Glutamatergic neuron (in vitro differentiated cells): ENCODE measurements at places on chromosomes 7 and 10.
A peak's percentile ranks its signal among the peaks of the same experiment; 100 is the strongest.

GRCh38 chr7:54841772-54842697, 83.0 kb upstream of the SEC61G start:
- peak; percentile 52 for DNase-seq
- no peaks in the 10 kb centered on the region for H3K27me3 ChIP-seq
- no peaks in the 10 kb centered on the region for H3K36me3 ChIP-seq
- no peak overlapping the region for H3K27ac ChIP-seq
- H3K4me3 ChIP-seq = no peak overlapping the region

GRCh38 chr7:44995555-44996493, 4.2 kb upstream of the CCM2 start:
- no peak overlapping the region for H3K27ac ChIP-seq
- peaks cover 13% of the 10 kb centered on the region for H3K4me1 ChIP-seq
- H3K4me3 ChIP-seq = no peak overlapping the region
- no peak for DNase-seq
- H3K27me3 ChIP-seq = peaks cover 6% of the 10 kb centered on the region

GRCh38 chr10:64112701-64113355, 591.6 kb downstream of the REEP3 start:
- no peaks in the 10 kb centered on the region for H3K4me1 ChIP-seq
- H3K27ac ChIP-seq = no peak overlapping the region
- no peak overlapping the region for H3K4me3 ChIP-seq
- no peaks in the 10 kb centered on the region for H3K27me3 ChIP-seq
- DNase-seq = no peak

- H3K27ac ChIP-seq = no peak overlapping the region
- peaks cover 4% of the 10 kb centered on the region for H3K36me3 ChIP-seq
- DNase-seq = no peak
- H3K4me3 ChIP-seq = no peak overlapping the region
Observed at GRCh38 chr10:75375838-75376237, 25.7 kb downstream of the ZNF503 start.

GRCh38 chr10:111087968-111088505, 11.2 kb downstream of the ADRA2A start:
- no peak for DNase-seq
- no peak overlapping the region for H3K4me3 ChIP-seq
- peaks cover 12% of the 10 kb centered on the region for H3K27me3 ChIP-seq

DNA sequence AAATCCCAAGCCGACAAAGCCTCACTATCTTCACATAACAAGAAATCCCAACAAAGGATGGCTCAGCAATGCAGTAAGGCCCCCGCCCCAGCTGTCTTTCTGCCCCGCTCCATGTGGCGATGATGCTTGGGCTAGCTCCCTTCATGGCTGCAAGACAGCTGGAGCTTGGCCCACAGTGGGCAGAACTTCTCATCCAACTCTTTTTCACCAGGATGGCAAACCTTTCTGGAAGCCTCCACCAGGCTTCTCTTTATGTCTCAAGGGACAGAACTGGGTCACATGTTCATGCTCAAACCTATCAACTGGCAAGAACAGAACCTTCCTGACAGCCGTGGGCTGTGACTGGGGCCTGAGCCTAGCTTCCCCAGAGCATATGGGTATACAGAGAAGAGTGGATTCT, 260.5 kb upstream of the MKLN1 start:
- peak overlapping the region; percentile 65 for H3K27ac ChIP-seq
- H3K36me3 ChIP-seq = no peaks in the 10 kb centered on the region
- H3K27me3 ChIP-seq = no peaks in the 10 kb centered on the region
- no peak overlapping the region for H3K4me3 ChIP-seq
- H3K4me1 ChIP-seq = peaks cover 20% of the 10 kb centered on the region

DNA sequence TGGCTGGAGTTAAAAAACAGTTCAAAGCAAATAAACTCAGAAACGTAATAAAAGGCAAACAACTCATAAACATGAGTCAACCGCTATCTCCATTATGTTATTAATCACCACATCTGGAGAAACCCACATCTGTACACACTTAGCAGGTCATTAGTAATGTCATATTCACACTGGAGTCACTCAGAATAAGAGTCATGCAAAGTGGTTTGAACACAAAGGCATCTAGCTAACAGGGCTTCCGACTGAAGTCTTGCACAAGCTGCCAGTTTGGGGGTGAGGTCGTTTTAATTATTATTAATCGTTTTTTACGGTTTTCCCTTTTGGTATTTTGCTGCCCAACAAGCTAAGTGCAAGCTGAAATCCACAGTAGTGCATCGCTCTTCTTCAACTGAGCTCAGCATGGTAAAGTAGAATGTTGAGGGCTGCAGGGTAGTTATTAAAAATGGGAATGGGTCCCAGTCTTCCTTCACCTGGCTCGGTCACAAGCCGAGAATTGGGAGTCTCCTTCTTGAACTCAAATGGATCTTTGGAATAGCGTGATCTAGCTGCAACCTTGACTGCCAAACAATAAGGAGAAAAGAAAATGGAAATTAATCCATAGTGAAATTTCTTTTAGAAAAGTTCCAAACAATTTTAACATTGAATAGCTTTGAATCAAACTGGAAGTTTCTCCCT, 663.5 kb downstream of the KCNMA1 start:
- no peak for DNase-seq
- H3K4me1 ChIP-seq = no peaks in the 10 kb centered on the region
- no peaks in the 10 kb centered on the region for H3K36me3 ChIP-seq
- H3K4me3 ChIP-seq = no peak overlapping the region
- H3K27ac ChIP-seq = no peak overlapping the region

- no peak for DNase-seq
- H3K27ac ChIP-seq = peak overlapping the region; percentile 43
- peaks cover 4% of the 10 kb centered on the region for H3K27me3 ChIP-seq
- H3K4me1 ChIP-seq = peaks cover 22% of the 10 kb centered on the region
- no peak overlapping the region for H3K4me3 ChIP-seq
- H3K36me3 ChIP-seq = peaks cover 9% of the 10 kb centered on the region
Observed at GRCh38 chr10:102621443-102622325, 22.6 kb upstream of the TRIM8 start.

- H3K4me1 ChIP-seq = peaks cover 3% of the 10 kb centered on the region
- H3K27me3 ChIP-seq = no peaks in the 10 kb centered on the region
- DNase-seq = no peak
- no peak overlapping the region for H3K27ac ChIP-seq
Observed at GRCh38 chr10:75655791-75656451, 224.5 kb downstream of the LRMDA start.

DNA sequence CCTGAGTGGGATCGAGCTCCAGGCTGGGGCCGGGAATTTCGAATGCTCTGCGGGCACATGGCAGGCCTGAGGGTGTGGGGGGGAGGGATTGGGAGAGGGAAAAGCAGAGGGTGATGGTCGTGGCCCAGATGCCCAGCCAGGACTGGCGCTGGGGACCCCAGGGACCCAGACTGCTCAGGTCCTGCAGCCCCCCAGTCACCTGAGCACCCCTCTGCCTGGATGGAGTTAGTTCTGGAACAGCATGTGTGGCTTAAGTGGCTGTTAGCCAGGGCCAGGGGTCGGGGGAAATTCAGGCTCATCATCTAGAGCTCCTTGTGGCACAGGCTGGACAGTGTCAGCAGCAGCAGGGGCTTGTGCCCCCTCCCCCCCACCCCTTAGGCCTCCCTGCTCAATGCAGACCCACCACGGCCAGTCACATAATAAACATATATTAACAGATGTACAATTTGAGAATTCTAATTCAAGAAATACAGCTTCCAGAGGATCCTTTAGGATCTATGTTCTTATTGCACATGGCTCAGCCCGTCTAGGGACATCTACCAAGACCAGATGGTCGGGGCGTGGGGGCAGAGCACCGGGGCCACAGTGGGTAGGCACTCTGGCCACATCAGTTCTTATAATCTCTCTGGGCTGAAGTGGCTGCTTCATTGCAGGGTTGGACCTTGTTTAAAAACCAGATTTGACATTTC, 22.2 kb downstream of the DNAJB12 start:
- H3K27ac ChIP-seq = peak overlapping the region; percentile 48
- peak overlapping the region; percentile 25 for H3K4me3 ChIP-seq
- peaks cover 4% of the 10 kb centered on the region for H3K27me3 ChIP-seq
- no peak for DNase-seq

DNA sequence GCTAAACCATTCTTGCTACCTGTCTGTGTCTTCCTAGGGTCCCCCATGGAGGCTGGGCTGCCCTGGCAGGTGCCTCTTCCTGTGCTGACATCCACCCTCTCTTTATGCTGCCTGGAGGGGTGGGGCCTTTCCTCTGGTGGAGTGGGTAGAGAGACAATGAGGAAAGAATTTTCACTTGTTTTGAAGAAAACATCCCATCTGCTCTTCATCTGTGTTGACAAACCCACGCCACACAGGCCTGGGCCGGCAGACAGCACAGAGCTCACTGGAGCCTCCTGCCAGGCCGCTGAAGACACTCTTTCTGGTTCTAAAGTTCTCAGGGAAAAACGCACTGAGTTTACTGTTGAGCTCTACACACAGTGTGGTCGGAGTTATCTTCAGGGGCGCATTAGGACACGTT, 328.2 kb downstream of the GLRX3 start:
- peaks cover 8% of the 10 kb centered on the region for H3K27me3 ChIP-seq
- no peak for DNase-seq
- peaks cover 5% of the 10 kb centered on the region for H3K36me3 ChIP-seq
- no peak overlapping the region for H3K4me3 ChIP-seq

DNA sequence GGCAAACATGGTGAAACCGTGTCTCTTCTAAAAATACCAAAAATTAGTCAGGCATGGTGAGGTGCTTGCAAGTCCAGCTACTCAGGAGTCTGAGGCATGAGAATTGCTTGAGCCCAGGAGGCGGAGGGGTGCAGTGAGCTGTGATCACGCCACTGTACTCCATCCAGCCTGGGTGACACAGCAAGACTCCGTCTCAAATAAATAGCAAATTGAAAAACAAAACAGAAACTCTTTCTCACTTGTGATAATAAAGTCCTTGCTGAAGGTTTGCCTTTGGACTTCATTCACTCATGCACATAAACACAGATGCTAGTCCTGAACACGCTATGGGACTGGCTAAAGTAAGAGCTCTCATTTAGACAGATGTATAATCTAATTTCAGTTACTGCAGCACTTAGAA, 37.6 kb downstream of the ANK3 start:
- H3K27ac ChIP-seq = no peak overlapping the region
- no peak for DNase-seq
- H3K4me3 ChIP-seq = no peak overlapping the region
- H3K27me3 ChIP-seq = no peaks in the 10 kb centered on the region
- no peaks in the 10 kb centered on the region for H3K36me3 ChIP-seq
- H3K4me1 ChIP-seq = peaks cover 26% of the 10 kb centered on the region

- no peak overlapping the region for H3K4me3 ChIP-seq
- H3K36me3 ChIP-seq = no peaks in the 10 kb centered on the region
- no peak overlapping the region for H3K27ac ChIP-seq
- no peaks in the 10 kb centered on the region for H3K4me1 ChIP-seq
- DNase-seq = no peak
Observed at GRCh38 chr10:60172363-60172990, 217.2 kb downstream of the ANK3 start.

DNA sequence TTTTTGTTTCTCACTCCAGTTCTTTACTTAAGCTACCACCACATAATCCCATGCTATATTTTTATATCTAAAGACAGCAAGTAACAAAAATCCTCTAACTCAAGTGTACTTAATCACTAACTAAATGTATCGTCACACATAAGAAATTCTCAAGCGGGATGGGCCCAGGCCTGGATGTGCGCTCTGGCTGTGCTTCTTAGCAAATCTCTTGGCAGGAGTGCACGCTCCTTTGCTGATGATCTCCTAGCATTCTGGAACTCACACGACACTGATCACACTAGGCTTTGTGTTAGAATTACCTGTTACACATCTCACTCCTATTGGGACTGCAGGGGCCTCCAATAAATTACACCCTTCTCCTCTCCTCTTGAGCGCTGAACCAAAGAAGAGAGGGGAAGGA, 46.7 kb upstream of the CALD1 start:
- peaks cover 2% of the 10 kb centered on the region for H3K27me3 ChIP-seq
- no peak overlapping the region for H3K4me3 ChIP-seq
- DNase-seq = no peak
- H3K36me3 ChIP-seq = no peaks in the 10 kb centered on the region
- H3K4me1 ChIP-seq = no peaks in the 10 kb centered on the region

DNA sequence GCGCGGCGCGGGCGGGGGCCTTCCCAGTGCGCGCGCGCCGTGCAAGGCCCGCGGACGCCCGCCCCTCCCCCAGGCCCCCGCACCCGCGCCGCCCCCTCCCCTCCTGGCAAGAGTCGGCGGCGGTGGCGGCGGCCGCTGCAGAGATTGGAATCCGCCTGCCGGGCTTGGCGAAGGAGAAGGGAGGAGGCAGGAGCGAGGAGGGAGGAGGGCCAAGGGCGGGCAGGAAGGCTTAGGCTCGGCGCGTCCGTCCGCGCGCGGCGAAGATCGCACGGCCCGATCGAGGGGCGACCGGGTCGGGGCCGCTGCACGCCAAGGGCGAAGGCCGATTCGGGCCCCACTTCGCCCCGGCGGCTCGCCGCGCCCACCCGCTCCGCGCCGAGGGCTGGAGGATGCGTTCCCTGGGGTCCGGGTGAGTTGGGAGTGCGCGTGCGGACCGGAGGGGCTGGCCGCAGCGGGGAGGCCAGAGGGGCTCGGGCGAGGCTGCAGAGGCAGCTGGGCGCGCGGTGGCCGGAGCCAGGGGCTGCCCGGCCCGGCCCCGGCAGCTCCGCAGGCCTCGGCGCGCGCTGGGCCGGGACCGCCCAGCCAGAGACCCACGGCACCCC, at the start of gene BMPR1A:
Gene BMPR1A (plus strand): TSS at position 109 of the 602 bp plus-strand sequence. CDS start 119,400 bp downstream, outside the sequence.
- DNase-seq = peak; percentile 95
- H3K4me3 ChIP-seq = peak within 1 kb of the TSS; percentile 90
- H3K4me1 ChIP-seq = peaks cover 23% of the 10 kb centered on the region
- H3K27ac ChIP-seq = peak within 1 kb of the TSS; percentile 88

DNA sequence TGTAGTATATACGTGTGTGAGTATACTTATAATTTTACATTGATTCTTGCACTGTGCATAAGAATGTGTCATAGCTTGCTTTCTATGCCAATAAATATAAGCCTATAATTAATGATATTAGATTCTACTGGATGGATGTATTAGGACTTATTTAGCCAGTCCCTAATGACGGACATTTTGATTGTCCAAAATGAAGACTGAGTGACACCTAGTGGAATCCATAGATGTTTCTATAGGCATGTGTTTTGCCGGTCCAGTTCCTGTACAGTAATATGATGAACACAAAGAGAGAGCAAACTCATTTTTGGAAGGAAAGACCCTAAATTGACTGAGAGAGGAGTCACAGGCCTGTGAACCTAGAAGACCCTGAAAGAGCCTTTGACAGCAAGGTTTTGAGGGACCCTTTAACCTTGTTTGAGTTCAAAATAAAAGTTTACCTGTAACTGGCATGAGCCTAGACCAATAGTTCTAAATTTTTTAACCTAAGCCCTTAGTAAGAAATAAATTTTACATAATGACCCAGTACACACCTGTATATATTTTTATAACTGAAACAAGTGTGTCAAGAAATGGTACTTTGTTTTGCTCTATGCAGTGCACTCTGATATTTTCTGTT, 42.4 kb upstream of the AGBL3 start:
- no peaks in the 10 kb centered on the region for H3K36me3 ChIP-seq
- no peaks in the 10 kb centered on the region for H3K4me1 ChIP-seq
- no peaks in the 10 kb centered on the region for H3K27me3 ChIP-seq
- H3K4me3 ChIP-seq = no peak overlapping the region

GRCh38 chr10:31912289-31912688, 16.3 kb downstream of the ARHGAP12 start:
- DNase-seq = no peak
- no peaks in the 10 kb centered on the region for H3K36me3 ChIP-seq
- no peak overlapping the region for H3K27ac ChIP-seq
- no peak overlapping the region for H3K4me3 ChIP-seq
- H3K27me3 ChIP-seq = no peaks in the 10 kb centered on the region
- H3K4me1 ChIP-seq = peaks cover 18% of the 10 kb centered on the region
